Fibroblast of skin of right biceps (primary cell): ENCODE measurements at places on chromosomes 11 and 22.

GRCh38 chr22:49052560-49052959 is 775.1 kb downstream of the BRD1 start:
- no peak for DNase-seq

DNA sequence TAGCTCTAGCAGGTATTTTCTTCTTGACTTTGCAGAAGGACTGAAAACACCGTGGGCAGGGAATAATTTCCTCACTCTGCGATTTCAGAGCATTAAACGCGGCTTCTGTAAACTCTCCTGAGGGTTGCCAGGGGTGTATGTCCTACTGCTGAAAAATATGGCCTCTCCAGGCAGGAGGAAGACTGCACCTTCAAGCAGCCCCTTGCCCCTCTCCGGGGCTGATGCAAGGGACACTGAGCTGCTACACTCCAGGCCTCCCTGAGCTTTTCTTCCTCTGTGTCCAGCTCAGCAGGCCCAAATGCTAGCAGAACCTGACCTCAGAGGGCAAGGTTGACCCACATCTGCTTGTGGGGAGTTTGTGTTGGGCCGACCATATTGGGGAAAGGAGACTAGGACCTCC is 2.2 kb downstream of the CD6 start:
- DNase-seq = no peak

DNA sequence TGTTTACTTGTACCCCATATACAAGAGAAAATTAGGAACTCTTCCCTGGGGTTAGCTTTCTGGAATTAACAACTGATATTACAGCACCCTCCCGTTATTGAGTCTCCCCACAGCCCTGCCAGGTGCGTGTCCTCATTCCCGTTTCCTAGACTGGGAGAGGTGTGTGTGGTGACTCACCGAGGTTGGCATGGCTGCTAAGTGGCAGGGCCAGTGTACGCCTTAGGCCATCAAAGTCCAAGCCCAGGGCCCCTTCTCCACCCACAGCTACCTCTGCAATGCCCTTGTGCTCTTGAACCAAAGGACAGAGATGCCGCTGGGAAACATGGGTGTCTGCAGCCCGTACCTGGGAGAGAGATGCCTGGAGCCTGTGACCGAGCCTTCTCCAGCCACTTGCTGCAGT is 12.3 kb downstream of the IFT27 start:
- no peak for DNase-seq

DNA sequence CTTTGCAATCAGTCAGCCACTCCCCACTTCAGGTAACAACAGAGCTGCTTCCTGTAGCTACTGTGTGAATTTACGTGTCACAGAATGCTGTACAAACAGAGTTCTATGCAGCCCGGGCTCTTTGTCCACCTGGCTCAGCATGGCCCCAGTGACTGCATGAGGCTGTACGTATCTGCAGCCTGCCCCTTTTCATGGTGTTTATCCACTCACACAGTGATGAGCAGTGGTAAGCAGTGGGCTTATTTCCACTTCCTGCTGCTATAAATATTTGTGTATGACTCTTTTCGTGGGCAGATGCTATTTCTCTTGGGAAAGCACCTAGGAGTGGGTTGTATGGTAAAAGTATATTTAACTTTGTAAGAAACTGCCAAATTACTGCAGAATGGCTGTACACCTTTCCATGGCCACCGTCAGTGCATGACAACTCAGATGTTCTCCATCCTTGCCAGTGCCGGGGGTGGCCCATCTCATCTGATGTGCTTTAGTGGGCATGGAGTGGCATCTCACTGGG is 43.3 kb downstream of the MYEOV start:
- peak; percentile 44 for DNase-seq

- peak; percentile 8 for DNase-seq
Observed at GRCh38 chr11:74412321-74412720, 14.1 kb upstream of the PGM2L1 start.

- no peak for DNase-seq
Observed at GRCh38 chr11:1485504-1485885, 1.1 kb downstream of the MOB2 start.

- DNase-seq = no peak
Observed at GRCh38 chr22:35158336-35158735, 92.4 kb downstream of the ISX start.

DNA sequence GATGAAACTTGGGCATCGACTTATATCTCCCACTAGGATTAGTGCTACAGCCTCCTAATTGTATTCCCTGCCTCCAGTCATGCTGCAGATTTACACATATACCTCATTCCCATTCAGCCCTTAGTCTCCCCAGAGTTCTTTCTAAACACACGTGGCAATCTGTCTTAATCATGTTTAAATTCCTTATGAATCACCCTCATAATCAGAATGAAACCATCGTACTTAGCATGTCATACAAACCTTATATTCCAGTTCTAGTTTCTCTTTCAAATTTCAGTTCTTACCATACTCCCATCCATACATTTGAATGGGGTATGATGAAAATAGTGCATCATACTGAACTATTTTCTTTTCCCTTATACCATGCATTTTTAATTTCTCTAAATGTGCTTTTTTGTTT is 6.0 kb upstream of the OR10A2 start:
- no peak for DNase-seq

DNA sequence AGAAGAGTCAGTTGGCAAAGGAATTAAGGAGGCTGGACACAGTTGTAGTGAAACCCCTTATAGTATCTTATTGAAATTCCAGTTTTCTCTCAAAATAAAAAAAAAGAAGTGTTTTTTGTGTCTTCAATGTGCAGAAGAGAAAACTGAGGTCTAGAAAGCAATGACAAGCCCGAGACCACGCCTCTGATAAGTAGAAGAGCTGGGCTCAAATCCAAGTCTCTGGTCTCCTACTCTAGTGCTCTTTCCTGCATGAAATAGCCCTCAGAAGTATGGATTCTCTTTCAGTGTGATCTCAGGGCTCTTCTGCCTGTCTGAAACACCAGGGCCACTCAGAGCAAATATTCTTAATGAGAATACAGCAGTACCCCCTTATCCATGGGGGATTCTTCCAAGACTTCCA is 200.9 kb downstream of the KIF18A start:
- no peak for DNase-seq

- no peak for DNase-seq
Observed at GRCh38 chr11:63843041-63843440, 4.1 kb downstream of the MARK2 start.

GRCh38 chr11:36487619-36488018 is 22.5 kb downstream of the TRAF6 start:
- DNase-seq = no peak
